ENCODE measurements at places on chromosomes 7 and 10.

GRCh38 chr10:4004144-4004543 lies 219.1 kb upstream of the KLF6 start:
- DNase-seq = no peak

- no peak for DNase-seq
Measured at GRCh38 chr7:108613949-108614381, 44.3 kb downstream of the DNAJB9 start.

DNA sequence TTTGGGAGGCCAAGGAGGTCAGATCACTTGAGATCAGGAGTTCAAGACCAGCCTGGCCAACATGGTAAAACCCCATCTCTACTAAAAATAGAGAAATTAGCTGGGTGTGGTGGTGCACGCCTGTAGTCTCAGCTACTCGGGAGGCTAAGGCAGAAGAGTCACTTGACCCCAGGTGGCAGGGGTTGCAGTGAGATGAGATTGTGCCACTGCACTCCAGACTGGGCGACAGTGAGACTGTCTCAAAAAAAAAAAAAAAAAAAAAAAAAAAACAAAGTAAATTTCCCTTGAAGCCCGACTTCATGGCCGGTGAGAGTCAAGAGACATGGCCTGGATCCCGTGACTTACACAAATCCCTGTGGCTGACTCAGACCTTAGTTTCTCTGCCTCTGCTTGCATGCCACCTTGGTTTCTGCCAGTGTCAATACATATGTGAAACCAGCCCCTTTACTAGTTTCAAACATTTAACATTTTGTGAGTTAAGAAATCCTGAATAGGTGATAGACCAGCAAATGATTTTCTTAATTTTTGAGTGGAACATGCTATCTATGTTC lies 62.8 kb downstream of the ZEB1 start:
- DNase-seq = no peak

- DNase-seq = no peak
Measured at GRCh38 chr10:59012839-59013238, 163.6 kb upstream of the PHYHIPL start.

GRCh38 chr7:5528071-5528814 lies 104.6 kb upstream of the TNRC18 start:
- DNase-seq = no peak

DNA sequence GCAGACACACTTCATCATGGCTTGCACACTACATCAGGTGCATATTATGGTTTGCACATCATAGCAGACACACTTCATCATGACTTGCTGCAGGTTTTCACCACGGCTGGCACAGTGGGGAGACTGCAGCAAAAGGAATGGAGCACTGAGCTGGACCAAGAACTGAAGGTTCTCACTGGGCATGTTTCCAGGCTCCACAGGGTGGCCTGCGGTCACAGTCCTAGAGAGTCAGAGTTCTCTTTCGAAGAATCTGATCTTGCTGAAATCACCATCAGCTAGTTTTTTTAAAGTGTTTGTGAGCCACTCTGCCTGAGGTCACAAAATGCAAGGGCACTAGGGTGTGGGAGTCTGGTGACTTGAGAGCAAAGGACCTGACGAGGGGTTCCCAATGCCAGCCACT lies 140.4 kb upstream of the NPY start:
- DNase-seq = no peak

DNA sequence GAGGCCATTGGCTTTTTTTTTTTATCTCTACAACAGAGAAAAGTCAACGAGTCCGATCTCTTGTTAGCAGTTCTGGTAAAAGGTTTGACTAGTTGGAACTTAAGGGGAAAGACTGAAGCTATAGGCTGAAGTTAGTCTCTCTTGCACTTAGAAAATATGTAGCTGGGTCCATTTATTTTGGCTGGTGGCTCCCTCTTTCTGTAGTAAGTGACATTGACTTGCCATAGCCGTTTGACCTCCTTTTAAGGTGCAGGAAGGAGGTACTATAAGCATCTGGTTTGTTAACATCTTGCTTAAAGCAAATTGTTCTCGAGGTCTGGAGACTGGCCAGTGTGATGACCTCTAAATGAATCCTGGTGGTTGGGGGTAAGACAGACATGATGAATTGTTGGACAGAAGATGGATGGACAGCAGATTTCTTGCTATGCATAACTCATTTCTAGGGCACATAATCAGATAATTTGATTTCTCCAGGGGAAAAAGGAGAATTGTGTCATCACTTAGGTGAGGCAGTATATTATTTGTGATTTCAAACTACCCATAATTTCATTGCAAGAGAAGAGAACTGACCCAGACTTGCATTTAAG lies 356.3 kb upstream of the GALNT17 start:
- DNase-seq = no peak

Measured in activated CD8-positive, alpha-beta memory T cell treated with anti-CD3 and anti-CD28 coated beads for 4 hours (primary cell).